Left lung (tissue), 14 donors: ENCODE measurements at places on chromosomes 6 and 20.
A peak's percentile ranks its signal among the peaks of the same experiment; 100 is the strongest.

DNA sequence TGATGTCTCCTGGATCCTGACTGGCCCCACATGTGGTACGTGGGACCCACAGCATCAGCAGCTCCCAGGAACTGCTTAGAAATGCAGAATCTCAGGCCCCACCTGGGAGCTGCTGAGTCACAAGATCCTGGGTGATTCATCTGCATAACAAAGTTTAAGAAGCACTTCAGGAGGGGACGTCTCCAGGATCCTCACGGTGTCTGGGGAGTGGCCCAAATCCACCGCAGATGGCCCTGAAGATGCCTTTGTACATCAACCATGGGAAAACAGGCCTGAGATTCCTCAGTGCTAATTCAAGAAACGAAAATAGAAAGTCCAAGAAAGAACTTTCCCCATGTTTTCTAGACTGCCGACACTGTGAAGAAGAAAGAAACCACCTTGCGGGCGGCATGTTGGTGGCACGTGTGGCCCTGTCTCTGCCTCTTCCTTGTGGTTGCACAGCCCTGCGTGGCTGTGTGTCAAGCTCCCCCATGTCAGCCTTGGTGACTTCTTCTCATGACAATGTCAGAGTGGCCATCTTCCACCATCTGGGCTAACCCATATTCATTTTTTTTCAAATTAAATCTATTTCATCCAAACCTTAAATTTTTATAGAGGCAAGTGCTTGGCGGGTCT, 26.1 kb downstream of the RRBP1 start:
- DNase-seq = no peak
- no peaks in the 10 kb centered on the region for H3K27me3 ChIP-seq
- peaks cover 67% of the 10 kb centered on the region for H3K36me3 ChIP-seq
- peaks cover 27% of the 10 kb centered on the region for H3K4me1 ChIP-seq
- H3K4me3 ChIP-seq = no peak overlapping the region

GRCh38 chr6:32177183-32177787, 920 bp upstream of the RNF5 start:
- peak overlapping the region; percentile 97 for H3K27ac ChIP-seq
- no peaks in the 10 kb centered on the region for H3K36me3 ChIP-seq
- DNase-seq = no peak
- H3K4me3 ChIP-seq = peak overlapping the region; percentile 79
- no peaks in the 10 kb centered on the region for H3K27me3 ChIP-seq

- peak overlapping the region; percentile 71 for H3K27ac ChIP-seq
- peaks cover 11% of the 10 kb centered on the region for H3K4me1 ChIP-seq
- no peaks in the 10 kb centered on the region for H3K27me3 ChIP-seq
- no peak for DNase-seq
- no peak overlapping the region for H3K4me3 ChIP-seq
- no peaks in the 10 kb centered on the region for H3K36me3 ChIP-seq
Observed at GRCh38 chr6:25017486-25017885, 81.7 kb upstream of the RIPOR2 start.

DNA sequence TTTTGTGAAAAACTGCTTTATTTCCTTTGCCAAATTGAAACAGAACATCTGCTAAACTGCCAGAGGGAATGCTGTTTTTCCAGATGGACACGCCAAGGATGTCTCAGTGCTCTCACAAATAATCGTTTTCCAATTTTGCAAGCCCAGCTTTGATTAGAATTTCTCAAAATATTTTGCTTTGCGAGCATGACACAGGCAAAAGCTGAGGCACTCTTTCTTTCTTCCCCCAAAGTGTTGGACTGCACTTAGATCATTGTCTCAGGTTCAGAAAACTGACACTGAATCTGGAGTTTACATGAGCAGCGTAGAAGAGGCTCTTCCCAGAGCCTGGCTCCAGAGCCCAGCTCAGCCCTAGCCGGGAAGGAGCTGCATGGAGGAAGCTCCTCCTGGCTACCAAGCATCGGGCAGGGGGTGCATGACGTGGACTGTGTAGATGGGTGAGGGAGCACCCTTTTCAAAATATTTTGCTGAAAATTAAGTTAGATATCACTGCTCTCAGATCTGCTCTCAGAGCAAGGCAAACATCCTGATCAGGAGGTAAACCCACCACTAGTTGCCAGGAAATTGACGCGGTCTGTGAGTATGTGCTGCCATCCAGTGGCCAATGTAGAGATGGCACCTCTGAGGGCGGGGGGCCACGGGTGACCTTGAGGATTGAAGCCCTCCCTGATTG, 107.5 kb downstream of the SLC22A3 start:
- H3K4me1 ChIP-seq = peaks cover 8% of the 10 kb centered on the region
- H3K27me3 ChIP-seq = no peaks in the 10 kb centered on the region
- no peak overlapping the region for H3K27ac ChIP-seq
- DNase-seq = peak; percentile 80
- no peaks in the 10 kb centered on the region for H3K36me3 ChIP-seq
- no peak overlapping the region for H3K4me3 ChIP-seq

GRCh38 chr6:95847061-95847460, 168.7 kb upstream of the FUT9 start:
- no peaks in the 10 kb centered on the region for H3K4me1 ChIP-seq
- H3K27ac ChIP-seq = no peak overlapping the region
- no peak overlapping the region for H3K4me3 ChIP-seq
- H3K27me3 ChIP-seq = no peaks in the 10 kb centered on the region
- no peak for DNase-seq
- H3K36me3 ChIP-seq = no peaks in the 10 kb centered on the region

- H3K4me1 ChIP-seq = no peaks in the 10 kb centered on the region
- no peak overlapping the region for H3K27ac ChIP-seq
- H3K27me3 ChIP-seq = no peaks in the 10 kb centered on the region
- DNase-seq = no peak
- no peaks in the 10 kb centered on the region for H3K36me3 ChIP-seq
Observed at GRCh38 chr6:9520417-9521151, 894.3 kb downstream of the TFAP2A start.

GRCh38 chr6:157763129-157763903, 59.7 kb upstream of the SNX9 start:
- peaks cover 24% of the 10 kb centered on the region for H3K4me1 ChIP-seq
- H3K27ac ChIP-seq = peak overlapping the region; percentile 69
- no peak overlapping the region for H3K4me3 ChIP-seq
- no peaks in the 10 kb centered on the region for H3K27me3 ChIP-seq

- no peaks in the 10 kb centered on the region for H3K36me3 ChIP-seq
- H3K4me3 ChIP-seq = no peak overlapping the region
- H3K27me3 ChIP-seq = peaks cover 4% of the 10 kb centered on the region
Observed at GRCh38 chr20:60113024-60113724, 155.0 kb downstream of the CDH26 start.

GRCh38 chr20:7989379-7989778, 30.2 kb downstream of the TMX4 start:
- no peak for DNase-seq
- no peaks in the 10 kb centered on the region for H3K4me1 ChIP-seq
- no peak overlapping the region for H3K4me3 ChIP-seq
- H3K36me3 ChIP-seq = no peaks in the 10 kb centered on the region
- H3K27me3 ChIP-seq = no peaks in the 10 kb centered on the region

DNA sequence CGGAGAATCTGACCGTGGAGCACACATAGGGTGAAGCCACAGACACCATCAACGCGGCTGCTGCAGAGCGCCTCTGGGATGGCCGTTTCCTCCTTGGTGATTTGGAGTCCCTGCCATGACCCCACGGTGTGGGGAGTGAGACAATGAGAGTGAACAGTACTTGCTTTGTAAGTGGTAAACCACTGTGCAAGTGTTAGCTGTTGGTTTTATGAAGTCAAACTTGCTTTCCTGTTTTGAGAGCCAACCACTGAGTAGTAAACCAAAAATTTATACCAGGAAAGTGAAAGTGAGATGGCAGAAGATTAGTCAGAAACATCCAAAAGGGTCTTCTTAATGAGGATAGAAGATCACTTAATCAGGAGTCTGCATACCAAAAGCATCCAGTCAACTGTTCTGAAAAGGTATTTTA, 160.7 kb downstream of the FOXC1 start:
- DNase-seq = no peak
- H3K27ac ChIP-seq = no peak overlapping the region
- no peaks in the 10 kb centered on the region for H3K27me3 ChIP-seq
- H3K4me3 ChIP-seq = no peak overlapping the region
- no peaks in the 10 kb centered on the region for H3K4me1 ChIP-seq
